ENCODE measurements at places on chromosomes 6 and 20. TPM values are rescaled to one million over a fixed set of nuclear protein-coding genes. Genes with fewer than 3 reads are reported as not detected.

DNA sequence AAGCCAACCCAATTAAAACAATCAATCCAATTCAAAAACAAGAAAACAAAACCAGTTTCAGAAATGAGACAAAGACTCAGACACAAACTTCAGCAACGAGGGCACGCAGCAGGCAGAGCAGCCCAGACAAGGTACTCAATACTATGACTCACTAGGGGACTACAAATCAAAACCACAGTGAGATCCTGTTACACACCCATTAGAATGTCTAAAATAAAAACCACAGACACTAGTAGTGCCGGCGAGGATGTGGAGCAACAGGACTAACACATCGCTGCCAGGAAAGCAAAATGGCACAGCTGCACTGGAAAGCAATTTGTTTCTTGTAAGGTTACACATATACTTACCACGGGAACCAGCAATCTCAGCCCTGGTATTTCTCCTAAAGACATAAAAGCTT lies 28.4 kb upstream of the MAS1L start:
- no peak for DNase-seq
- no peaks in the 10 kb centered on the region for H3K4me1 ChIP-seq
- no peak overlapping the region for H3K27ac ChIP-seq
- H3K27me3 ChIP-seq, result no peaks in the 10 kb centered on the region
- H3K4me3 ChIP-seq, result no peak overlapping the region

GRCh38 chr20:53793783-53794383 lies 200.2 kb upstream of the ZNF217 start:
- H3K4me1 ChIP-seq, result no peaks in the 10 kb centered on the region
- no peaks in the 10 kb centered on the region for H3K27me3 ChIP-seq
- DNase-seq, result no peak
- H3K36me3 ChIP-seq, result no peaks in the 10 kb centered on the region
- H3K27ac ChIP-seq, result no peak overlapping the region
- no peak overlapping the region for H3K4me3 ChIP-seq

GRCh38 chr20:651713-652614 lies 1.0 kb downstream of the SRXN1 start:
- peaks cover 31% of the 10 kb centered on the region for H3K36me3 ChIP-seq
- peak overlapping the region; percentile 72 for H3K4me3 ChIP-seq
- H3K27me3 ChIP-seq, result no peaks in the 10 kb centered on the region
- H3K4me1 ChIP-seq, result no peaks in the 10 kb centered on the region

DNA sequence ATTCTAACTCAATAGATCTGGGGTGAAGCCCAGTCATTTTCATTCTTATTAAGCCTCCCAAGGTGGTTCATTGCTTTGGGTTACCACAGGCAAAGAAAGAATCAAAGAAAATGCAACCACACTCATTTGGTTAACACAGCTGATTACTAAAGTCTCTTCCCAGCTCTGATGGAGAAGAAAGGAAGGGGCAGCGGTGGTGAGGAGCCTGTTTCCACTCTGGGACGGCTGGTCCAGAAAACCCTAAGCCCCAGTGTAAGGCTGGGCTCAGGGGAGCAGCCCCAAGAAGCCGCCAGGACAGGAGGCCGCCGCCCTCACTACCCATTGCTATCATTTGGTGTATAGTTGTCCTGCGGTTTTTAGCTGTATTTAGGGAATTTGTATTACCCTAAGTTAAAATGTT lies 226.9 kb downstream of the CD83 start:
- no peak overlapping the region for H3K27ac ChIP-seq
- no peak for DNase-seq
- H3K36me3 ChIP-seq, result no peaks in the 10 kb centered on the region
- H3K27me3 ChIP-seq, result no peaks in the 10 kb centered on the region
- no peaks in the 10 kb centered on the region for H3K4me1 ChIP-seq

- DNase-seq, result no peak
- H3K27ac ChIP-seq, result no peak overlapping the region
- H3K27me3 ChIP-seq, result no peaks in the 10 kb centered on the region
- no peak overlapping the region for H3K4me3 ChIP-seq
- peaks cover 8% of the 10 kb centered on the region for H3K36me3 ChIP-seq
Measured at GRCh38 chr6:30340589-30341054, 4.3 kb upstream of the RPP21 start.

DNA sequence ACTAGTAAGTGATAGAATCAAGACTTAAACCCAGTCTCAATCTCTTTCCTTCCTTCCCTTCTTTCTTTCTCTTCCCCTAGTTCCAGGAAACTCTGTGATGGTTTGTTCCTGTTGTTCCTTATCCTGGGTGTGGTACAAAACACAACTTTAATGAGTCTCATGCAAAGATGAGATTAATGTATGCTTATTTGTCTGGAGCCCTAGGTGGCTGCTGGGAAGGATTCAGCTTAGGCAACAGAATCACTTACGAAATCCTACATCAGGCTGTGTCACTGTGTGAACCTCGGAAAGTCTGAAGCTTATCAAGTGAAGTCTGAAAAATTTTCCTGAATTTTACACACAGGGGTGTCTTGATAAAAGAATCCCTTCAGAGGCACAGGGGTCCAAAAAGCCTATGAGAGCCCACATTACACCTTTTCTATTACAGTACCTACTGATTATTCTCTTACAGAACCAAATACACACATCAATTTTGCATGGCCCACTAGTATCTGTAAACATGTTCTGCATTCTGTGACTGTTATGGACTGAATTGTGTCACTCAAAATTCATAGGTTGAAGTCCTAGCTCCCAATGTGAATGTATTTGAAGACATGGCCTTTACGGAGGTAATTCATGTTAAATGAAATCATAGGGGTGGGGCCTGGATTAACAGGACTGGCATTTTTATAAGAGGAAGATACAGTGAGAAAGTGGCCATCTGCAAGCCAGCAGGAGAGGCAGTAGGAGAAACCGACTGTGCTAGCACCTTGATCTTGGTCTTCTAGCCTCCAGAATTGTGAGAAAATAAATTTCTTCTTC lies 144.7 kb downstream of the MYB start:
- DNase-seq, result no peak
- no peak overlapping the region for H3K4me3 ChIP-seq
- H3K27me3 ChIP-seq, result no peaks in the 10 kb centered on the region
- H3K36me3 ChIP-seq, result no peaks in the 10 kb centered on the region

DNA sequence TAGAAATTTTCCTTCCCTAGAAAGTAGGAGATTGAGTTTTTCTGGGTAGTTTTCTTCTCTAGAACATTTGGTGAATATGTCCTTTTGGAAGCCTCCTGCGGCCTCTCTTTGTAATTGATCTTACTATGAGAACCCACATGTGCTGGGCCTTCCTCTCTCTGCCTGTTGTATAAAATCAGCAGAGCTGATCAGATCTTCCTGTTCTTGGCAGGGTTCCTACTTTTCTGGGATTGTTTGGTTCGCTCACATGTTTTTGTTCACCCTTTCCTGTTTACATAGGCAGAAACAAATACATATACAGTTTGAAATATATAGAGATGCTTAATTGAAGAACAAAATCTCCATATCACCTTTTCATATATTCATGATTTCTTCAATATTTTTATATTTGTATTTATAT lies 57.8 kb downstream of the IL22RA2 start:
- H3K27me3 ChIP-seq, result no peaks in the 10 kb centered on the region
- no peaks in the 10 kb centered on the region for H3K36me3 ChIP-seq
- no peak for DNase-seq
- H3K4me1 ChIP-seq, result no peaks in the 10 kb centered on the region
- H3K27ac ChIP-seq, result no peak overlapping the region

DNA sequence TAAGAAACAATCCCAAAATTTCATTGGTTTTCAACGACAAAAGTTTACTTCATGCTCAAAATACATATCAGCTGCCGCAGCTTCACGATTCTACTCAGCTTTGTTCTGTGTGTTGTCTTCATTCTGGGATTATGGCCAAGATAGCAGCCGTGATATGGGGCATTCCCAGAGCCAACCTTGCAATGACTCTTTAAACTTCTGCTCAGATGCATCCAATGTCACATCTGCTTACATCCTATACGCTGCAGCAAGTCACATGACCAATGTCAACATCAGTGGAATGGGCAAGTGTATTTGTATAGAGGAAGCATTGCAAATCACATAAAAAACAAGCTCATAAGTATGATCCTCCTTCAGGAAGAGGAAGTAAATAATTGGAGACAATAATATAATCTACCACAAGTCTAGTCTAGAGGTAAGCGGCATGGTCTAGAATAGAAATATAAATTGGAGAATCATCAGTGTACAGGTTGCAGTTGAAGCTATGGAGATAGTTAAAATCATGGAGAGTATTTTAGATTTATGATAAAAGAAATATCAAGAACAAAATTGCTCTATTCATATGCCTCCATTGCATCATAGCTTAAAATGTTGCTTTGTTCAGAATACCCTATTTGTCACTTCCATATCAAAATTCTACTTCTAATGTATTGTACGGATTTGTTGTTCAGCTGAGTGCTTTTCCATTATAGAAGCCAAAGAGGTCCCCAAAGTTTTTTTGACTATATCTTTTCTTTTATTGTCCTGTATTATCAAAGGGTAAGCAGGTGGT lies 7.2 kb upstream of the C6orf141 start:
- no peak overlapping the region for H3K27ac ChIP-seq
- no peaks in the 10 kb centered on the region for H3K36me3 ChIP-seq
- no peak overlapping the region for H3K4me3 ChIP-seq
- H3K27me3 ChIP-seq, result no peaks in the 10 kb centered on the region

GRCh38 chr6:118372413-118372812 lies 175.7 kb upstream of the PLN start:
- no peak overlapping the region for H3K4me3 ChIP-seq
- no peak for DNase-seq
- no peaks in the 10 kb centered on the region for H3K4me1 ChIP-seq
- no peaks in the 10 kb centered on the region for H3K27me3 ChIP-seq
- no peaks in the 10 kb centered on the region for H3K36me3 ChIP-seq

- H3K4me3 ChIP-seq, result peak overlapping the region; percentile 35
- no peak overlapping the region for H3K27ac ChIP-seq
- H3K36me3 ChIP-seq, result no peaks in the 10 kb centered on the region
- no peaks in the 10 kb centered on the region for H3K4me1 ChIP-seq
Measured at GRCh38 chr6:29011276-29011734, 6.2 kb upstream of the ZNF311 start.

DNA sequence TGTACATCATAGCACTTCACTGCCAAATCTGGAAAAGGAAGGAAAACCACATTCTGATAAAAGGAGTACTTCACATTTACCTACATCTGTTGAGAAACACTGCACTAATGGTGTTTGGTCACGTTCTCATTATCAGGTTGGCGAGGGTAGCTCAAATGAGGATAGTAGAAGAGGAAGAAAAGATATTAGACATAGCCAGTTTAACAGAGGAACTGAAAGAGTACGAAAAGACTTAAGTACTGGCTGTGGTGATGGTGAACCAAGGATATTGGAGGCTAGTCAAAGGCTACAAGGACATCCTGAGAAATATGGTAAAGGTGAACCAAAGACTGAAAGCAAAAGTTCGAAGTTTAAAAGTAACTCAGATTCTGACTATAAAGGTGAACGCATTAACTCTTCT lies 32.0 kb upstream of the GJA10 start:
- no peaks in the 10 kb centered on the region for H3K27me3 ChIP-seq
- no peak for DNase-seq
- H3K4me3 ChIP-seq, result no peak overlapping the region
- H3K36me3 ChIP-seq, result peaks cover 27% of the 10 kb centered on the region

GRCh38 chr20:4894409-4894808 lies 106.9 kb downstream of the SLC23A2 start:
- H3K27me3 ChIP-seq, result no peaks in the 10 kb centered on the region
- no peaks in the 10 kb centered on the region for H3K4me1 ChIP-seq
- DNase-seq, result no peak
- no peak overlapping the region for H3K27ac ChIP-seq
- peaks cover 19% of the 10 kb centered on the region for H3K36me3 ChIP-seq

GRCh38 chr20:5156675-5157448 lies 30.1 kb downstream of the CDS2 start:
- H3K36me3 ChIP-seq, result no peaks in the 10 kb centered on the region
- H3K27ac ChIP-seq, result no peak overlapping the region

DNA sequence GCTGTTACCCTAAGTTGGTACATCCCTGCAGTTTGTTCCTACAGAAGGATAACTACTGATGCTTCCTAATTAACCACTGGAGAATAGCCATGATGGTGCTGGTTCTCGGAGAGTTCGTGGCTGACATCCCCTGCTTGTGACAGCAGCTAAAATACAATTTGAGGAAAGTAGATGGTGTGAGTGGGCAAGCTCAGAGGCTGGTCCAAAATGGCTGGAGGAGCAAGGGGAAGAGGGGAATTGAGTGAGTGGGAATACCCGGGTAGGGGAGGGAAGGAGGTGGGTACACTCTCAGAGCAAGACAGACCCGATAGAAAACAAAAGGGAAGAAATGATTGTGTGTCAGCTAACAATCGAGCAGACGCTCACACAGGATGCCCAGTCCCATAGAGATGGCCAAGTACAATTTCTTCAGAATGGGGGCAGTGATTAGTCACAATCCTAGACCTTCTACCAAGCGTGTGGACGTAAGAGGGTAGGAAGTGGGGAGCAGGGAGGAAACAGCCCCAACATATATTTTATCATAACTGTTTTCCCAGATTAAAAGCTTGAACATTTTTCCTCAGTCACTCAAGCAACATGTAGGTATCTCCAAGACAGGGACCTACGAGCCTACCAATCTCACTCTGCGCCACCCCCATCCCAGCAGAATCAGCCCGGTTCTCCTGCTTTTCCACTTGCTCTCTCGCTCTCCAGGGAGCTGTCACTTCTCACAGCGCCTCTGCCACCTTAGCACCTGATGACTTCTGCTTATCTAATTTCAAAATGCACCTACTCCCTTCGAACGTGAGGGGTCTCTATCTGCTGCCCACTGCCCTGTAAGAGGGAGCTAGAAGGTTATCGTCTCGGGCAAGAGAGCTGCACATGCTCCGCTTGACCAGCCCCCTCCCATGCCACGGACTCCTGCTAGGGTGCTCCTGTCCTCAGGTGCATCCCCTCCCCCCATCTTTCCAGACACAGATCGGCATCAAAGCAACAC lies 26.2 kb downstream of the RIPOR2 start:
- no peak for DNase-seq
- no peaks in the 10 kb centered on the region for H3K27me3 ChIP-seq
- H3K4me3 ChIP-seq, result peak overlapping the region; percentile 36
- no peaks in the 10 kb centered on the region for H3K4me1 ChIP-seq

- no peak for DNase-seq
- H3K27ac ChIP-seq, result no peak overlapping the region
- H3K27me3 ChIP-seq, result no peaks in the 10 kb centered on the region
- no peaks in the 10 kb centered on the region for H3K4me1 ChIP-seq
- no peaks in the 10 kb centered on the region for H3K36me3 ChIP-seq
Measured at GRCh38 chr6:19755181-19755580, 82.0 kb upstream of the ID4 start.

ZNF165 gene
- total RNA-seq, result 3.0 TPM

PDE10A gene
- total RNA-seq, result 1.5 TPM

FAM83C gene
- total RNA-seq, result not detected

TSPO2 gene
- total RNA-seq, result 0.22 TPM

POM121L2 gene
- total RNA-seq, result not detected

FBXO5 gene
- total RNA-seq, result 1.9 TPM

BPI gene
- total RNA-seq, result not detected

MEI4 gene
- total RNA-seq, result 0.79 TPM
